Mammary microvascular endothelial cell (primary cell): ENCODE measurements at places on chromosomes 3 and 15. TPM values are rescaled to one million over a fixed set of nuclear protein-coding genes. Genes with fewer than 3 reads are reported as not detected.

TLR9 gene
- total RNA-seq = not detected in 2 replicates

AMIGO3 gene
- 1.5 TPM in 1 of 2 replicates, not detected in the other for total RNA-seq

GALNT15 gene
- total RNA-seq = 4.4 and 5.3 TPM in 2 replicates

POMGNT2 gene
- 12.9 and 15.1 TPM in 2 replicates for total RNA-seq

CYP19A1 gene
- not detected in 2 replicates for total RNA-seq

ABCF3 gene
- 33.1 and 34.8 TPM in 2 replicates for total RNA-seq

PSTPIP1 gene
- total RNA-seq = 0.60 TPM in 1 of 2 replicates, not detected in the other

GPR27 gene
- total RNA-seq = not detected in 2 replicates

NPAP1 gene
- total RNA-seq = not detected in 2 replicates

NUSAP1 gene
- 97.9 and 105 TPM in 2 replicates for total RNA-seq
